Hematopoietic multipotent progenitor cell treated with erythropoietin and hydrocortisone succinate and interleukin-3 and kit ligand, for 4 days (in vitro differentiated cells): ENCODE measurements at places on chromosomes 12 and 14.

DNA sequence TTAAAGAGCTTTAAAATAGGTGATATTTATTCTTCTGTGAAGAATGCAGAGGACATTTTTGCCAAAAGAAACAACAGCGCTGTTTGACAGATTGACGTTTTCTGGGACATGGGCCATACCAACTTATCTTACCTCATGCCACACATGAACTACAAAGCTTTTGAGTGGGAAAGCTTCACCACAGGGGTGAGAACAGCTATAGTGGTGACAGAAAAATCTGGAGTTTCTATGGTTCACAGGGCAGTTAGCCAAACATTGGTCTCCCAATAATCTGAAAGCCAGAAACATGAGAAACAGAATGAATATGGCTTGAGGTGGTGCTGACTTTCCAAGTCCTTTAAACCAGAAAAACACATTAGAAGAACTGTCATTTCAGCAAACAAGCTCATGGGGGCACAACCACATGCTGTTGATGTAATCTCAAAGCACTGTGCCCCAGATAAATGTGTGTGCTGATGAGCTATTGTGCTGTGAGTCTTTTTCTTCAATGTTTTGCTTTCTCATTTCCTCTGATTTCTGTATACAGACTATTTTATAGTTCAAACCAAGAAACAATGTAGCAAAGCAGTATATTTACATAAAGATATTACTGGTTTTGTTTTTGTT is 905.4 kb downstream of the SLC16A7 start:
- peak; percentile 38 for DNase-seq

- DNase-seq = peak; percentile 87
Observed at GRCh38 chr14:89303456-89304435, 113.3 kb downstream of the FOXN3 start.

- peak; percentile 81 for DNase-seq
Observed at GRCh38 chr12:116066381-116067230, 210.9 kb downstream of the MED13L start.

DNA sequence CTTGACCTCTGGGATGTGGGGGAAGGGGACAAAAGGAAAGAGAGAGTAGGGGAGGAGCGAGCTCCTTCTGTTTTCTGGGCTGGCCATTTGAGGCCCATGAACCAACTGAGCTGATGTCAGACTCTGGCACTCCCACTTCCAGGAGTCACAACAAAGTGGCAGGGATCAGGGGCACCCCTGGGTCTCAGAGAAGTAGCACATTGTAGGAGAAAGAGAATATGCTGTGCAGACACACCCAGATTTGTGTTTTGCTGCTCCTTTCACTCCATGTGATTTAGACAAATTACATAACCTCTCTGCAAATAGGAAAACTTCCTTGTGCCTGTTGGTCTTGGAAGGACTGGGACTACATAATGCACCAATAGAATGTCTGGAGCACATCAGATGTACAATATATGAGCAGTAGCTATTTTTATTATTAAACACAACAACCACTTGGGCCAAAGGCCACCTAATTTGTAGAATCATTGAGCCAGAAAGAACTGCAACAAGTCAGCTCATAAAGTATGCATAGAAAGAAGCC is 265.5 kb downstream of the ZFP36L1 start:
- DNase-seq = no peak

GRCh38 chr12:121246893-121247557 is 37.1 kb downstream of the P2RX4 start:
- DNase-seq = no peak

DNA sequence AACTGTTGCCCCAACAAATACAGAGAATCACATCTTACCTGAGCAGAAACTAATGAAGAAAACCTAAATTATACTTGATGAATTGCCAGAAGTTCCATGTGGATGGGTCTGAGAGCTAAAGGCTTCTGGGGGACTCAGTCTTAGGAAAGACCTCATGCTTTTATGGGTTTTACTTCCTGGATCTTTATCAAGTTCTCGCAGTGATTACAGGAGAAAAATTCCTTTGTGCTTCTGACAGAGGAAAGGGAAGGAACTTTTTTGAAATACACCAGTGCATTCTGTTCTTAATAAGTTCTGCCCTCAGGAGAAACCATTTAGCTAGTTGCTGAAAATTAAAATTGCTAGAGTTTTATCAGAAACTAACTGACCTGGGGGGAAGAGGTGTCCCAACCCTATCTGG is 203.9 kb upstream of the KITLG start:
- DNase-seq = no peak

DNA sequence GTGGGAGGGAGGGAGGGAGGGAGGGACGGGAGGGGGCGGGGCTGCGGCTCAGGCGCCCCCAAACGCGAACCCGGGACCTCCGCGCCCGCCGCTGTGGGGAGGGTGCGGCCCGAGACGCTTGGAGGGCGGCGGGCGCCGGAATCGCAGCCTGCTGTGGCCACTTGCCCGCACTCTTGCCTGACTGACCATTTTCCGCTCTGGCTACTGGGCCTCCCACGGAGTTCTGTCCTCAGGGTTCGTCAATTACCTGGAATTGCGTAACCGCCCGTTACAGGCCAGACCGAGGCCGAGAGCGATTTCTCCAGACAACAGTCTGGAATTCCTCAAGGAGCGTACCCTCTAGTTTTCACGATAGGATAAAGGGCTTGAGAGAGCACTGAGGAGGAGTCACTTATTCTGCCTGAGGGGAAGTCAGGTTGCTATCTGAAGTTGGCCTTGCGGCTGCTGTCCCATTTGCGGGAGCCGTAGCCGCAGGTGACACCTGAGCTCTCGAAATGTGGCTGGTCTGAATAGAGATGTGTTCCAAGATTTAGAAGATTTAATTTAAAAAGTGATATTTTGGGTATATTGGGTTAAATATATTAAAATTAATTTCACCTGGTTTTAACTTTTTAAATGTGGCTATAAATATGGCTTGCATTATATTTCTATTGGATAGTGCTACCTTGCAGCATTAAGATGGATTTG is 446 bp upstream of the ZNF641 start:
- no peak for DNase-seq

GRCh38 chr14:89720741-89721729 is 233.5 kb downstream of the EFCAB11 start:
- DNase-seq = peak; percentile 90

- no peak for DNase-seq
Observed at GRCh38 chr12:79873201-79873600, 61.7 kb downstream of the PPP1R12A start.

DNA sequence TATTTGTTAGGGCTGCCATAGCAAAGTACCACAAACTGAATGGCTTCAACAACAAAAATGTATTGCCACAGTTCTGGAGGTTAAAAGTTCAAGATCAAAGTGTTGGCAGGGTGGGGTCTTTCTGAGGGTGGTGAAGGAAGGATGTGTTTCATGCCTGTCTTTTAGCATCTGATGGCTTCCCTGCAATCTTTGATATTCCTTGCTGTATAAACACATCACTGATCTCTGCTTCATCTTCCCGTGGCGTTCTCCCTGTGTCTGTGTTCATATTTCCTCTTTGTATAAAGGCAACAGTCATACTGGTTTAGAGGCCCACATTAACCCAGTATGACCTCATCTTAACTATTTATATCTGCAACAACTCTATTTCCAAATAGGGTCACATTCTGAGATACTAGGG is 167.5 kb downstream of the BTG1 start:
- DNase-seq = peak; percentile 39

DNA sequence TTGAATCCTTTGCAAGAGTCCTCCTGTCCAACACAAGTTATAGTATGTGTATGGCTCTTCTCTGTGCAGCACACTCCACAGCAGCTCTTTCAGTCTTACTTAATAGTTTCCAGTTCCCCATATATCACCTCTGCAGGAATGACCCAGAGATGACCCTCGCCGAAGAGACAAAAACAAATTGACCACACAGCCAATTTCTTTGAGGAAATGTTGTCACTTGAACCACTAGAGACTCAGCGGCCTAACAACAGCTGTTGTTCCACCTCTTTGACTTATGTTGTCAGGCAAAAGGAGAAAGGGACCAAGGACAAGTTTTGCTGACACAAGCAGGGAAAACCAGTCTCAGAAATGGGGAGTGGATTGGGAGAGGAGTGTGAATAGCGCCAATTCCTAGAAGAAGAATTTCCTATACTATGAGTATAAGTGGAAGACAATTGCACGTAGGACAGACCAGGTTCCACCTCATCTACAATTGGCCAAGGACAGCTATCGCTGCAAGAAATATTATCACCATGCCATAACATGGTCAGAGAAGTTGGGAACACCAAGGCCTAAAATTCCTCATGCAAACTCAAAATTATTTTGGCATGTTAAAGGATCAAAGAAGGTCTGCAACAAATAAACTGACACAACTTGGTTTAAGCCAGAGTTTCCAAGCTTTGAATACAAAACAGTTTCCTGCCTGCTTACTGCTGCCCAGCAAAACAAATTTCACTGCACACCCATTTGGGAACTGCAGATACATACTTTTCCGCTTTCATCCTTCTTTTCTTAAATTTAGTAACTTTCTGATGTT is 41.7 kb upstream of the ITPR2 start:
- peak; percentile 44 for DNase-seq

GRCh38 chr12:106767954-106768822 is 6.3 kb upstream of the RIC8B start:
- no peak for DNase-seq

DNA sequence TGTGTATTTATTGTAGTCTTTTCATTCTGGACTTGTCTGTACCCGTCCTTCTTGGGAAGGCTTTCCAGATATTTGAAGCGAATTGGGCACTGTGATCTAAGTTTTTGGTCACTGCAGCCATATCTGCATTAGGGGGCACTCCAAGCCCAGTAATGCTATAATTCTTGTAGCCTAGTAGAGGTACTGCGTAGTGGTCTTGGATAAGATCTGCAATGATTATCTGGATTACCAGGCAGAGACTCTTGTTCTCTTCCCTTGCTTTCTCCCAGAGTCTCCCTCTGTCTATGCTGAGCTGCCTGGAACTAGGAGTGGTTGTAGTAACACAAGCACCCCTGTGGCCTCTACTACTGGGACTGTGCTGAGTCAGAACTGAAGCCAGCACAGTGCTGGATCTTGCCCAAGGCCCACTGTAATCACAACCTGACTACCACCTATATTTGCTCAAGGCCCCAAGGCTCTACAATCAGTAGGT is 30.0 kb downstream of the SLC38A2 start:
- DNase-seq = peak; percentile 66
